Foreskin keratinocyte (primary cell): ENCODE measurements at places on chromosomes 3 and 15. TPM values are rescaled to one million over a fixed set of nuclear protein-coding genes. Genes with fewer than 3 reads are reported as not detected.
A peak's percentile ranks its signal among the peaks of the same experiment; 100 is the strongest.

PRR23C gene
- not detected in 2 replicates for total RNA-seq

CORO2B gene
- 0.46 and 0.68 TPM in 2 replicates for total RNA-seq

PIK3R4 gene
- total RNA-seq: 36.7 and 37.6 TPM in 2 replicates

BNC1 gene
- 140 and 167 TPM in 2 replicates for total RNA-seq

COL8A1 gene
- total RNA-seq: 33.9 and 211 TPM in 2 replicates

CLEC3B gene
- not detected in 2 replicates for total RNA-seq

WDR53 gene
- 13.5 and 16.5 TPM in 2 replicates for total RNA-seq

LEO1 gene
- 33.3 and 38.3 TPM in 2 replicates for total RNA-seq

GALNT15 gene
- not detected in 2 replicates for total RNA-seq

CHDH gene
- 0.03 and 0.07 TPM in 2 replicates for total RNA-seq

TNFSF10 gene
- 8.5 and 16.7 TPM in 2 replicates for total RNA-seq

GPR27 gene
- 0.20 and 0.32 TPM in 2 replicates for total RNA-seq

PCLAF gene
- 61.1 and 64.4 TPM in 2 replicates for total RNA-seq

GRCh38 chr3:141366285-141367037, 1.8 kb upstream of the ZBTB38 start:
- DNase-seq: peak; percentile 92

DNA sequence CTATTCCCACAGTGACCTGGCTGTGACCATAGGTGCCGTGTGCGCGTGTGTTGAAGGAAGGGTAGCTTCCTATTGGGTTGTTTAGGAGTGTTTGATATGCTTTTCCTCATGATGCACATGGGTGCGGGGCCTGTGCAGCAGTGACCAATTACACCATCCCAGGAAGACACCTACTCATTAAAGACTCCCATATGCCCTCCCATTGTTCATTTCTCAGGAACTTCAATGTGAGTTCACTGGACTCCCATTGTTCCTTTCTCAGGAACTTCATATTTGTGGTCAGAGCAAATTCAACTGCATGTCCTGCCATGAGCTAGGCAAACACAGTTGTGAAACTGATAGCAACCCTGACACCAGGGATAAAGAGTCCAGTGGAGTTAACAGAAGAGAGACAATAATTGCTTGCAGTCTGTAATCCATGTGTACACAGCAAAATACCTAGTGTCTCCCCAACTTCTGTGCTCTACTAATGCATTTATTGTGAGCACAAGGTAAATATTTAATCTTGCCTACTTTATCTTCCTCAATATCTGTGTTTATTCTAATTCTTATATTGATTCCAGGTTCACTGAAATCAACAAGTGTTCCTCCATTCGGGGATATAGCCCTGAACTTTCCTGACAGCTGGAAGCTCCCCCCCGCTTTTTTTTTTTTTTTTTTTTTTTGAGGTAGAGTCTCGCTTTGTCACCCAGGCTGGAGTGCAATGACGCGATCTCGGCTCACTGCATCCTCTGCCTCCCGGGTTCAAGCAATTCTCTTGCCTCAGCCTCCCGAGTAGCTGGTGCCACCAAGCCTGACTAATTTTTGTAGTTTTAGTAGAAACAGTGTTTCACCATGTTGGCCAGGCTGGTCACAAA, 57.5 kb upstream of the GCNT3 start:
- peak; percentile 91 for DNase-seq

- DNase-seq: no peak
Measured at GRCh38 chr3:66378256-66378655, 122.6 kb downstream of the LRIG1 start.

- DNase-seq: peak; percentile 93
Measured at GRCh38 chr3:159829539-159830227, 159.0 kb upstream of the IL12A start.

GRCh38 chr3:877001-877400, 215.8 kb upstream of the CNTN6 start:
- no peak for DNase-seq

- DNase-seq: no peak
Measured at GRCh38 chr3:17847156-17847555, 104.7 kb upstream of the TBC1D5 start.

DNA sequence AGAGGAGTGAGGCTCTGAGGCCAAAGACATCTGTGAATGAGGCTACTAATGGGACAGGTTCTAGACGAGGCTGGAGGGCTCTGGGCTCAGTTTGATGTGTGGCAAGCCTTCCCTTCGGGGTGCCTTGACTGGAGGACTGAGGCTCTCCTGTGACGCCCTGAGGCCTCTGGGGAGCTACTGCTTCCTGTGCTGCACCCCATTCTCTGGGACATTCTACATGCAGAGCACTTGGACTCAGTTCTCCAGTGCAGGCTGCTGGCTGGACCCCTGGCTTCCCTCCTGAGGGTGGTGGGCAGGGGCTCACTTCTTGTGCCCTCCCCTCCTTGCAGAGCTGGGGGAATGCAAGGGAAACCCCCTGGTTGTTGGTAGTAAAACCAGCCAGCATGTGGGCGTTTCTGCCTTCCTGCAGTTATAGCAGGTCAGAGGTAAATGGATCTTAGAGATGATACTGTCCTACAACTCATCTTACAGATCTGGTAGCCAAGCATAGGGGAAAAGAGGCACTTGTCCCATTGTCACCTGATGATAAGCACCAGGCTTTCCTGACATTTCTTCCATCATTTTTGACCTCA, 133.3 kb downstream of the CHDH start:
- DNase-seq: no peak

- no peak for DNase-seq
Measured at GRCh38 chr3:147838652-147839051, 429.5 kb downstream of the ZIC1 start.

DNA sequence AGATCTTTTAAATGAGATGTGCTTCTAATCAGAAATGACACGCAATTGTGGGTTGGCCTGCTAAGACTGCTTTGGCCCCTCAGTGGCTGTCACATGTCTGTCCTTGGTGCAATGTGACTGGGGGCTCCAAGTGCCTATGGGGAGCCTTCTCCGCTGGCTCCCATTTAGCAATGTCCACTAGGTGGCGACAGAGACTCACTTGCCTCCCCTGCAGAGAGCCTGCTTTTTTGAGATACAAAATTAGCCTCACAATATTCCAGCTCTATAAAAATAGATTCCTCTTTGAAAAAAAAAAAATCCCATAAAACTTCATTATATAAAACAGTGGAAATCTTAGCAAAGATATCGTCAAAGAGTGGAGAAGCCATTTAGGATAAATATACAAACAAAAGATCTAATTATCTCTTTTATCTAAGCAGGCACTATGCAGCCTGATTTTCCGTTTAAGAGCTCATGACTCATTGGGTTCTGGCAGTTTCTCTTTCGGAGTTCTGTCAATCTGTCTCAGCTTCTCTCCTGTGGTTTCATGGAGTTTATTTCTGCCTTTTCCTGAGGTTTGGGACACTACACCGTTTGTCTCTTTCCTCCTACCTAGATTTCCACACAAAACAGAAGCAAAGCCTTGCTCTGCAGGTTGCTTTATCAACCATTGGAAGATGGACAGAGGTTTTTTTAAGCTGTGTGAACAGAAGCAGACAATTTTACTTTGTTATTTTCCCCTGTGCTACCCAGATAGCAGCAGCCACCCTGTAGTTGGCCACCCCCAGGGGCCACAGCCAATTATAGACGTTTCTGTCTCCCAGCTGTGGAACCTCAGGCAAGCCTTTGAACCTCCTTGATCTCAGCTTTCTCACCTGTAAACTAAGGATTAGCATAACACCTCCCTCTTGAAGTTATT, 68.4 kb upstream of the TNFAIP8L3 start:
- peak; percentile 46 for DNase-seq

- peak; percentile 40 for DNase-seq
Measured at GRCh38 chr3:183122257-183122932, 23.1 kb upstream of the MCCC1 start.

DNA sequence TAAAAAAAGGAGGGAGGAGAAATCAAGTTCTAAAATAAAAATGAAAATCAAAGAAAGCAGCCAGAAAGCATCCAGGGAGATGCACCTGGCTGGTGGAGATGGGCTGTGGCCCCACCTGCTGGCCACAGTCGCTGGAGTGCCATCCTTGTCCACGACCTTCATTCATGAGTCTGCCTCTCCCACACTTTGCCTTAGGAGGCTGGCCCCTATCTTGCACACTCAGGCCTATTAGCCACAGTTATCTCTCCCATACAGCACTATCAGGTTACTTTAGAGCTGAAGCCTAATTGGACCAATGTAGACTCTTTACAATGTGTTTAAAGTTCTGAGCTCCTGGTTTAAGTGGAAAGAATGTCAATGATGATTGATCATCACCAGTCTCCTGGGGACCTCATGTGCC, 392.0 kb upstream of the RORA start:
- DNase-seq: peak; percentile 11

DNA sequence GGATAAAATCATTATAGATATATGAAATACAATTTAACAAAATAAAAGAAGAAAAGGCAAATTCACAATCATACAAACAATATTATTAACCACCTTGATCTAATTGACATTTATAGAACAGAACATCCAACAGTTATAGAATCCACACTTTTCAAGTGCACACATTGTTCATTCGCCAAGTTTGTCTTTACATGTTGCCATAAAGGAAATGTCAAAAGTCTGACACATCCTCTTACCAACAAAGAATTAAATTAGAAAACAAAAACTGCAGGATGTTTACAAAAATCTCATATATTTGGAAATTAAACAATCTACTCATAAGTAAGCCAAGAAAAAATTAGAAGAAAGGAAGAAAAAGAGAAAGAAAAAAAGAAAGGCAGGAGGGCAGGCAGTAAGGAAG, 909.2 kb upstream of the EPHA6 start:
- DNase-seq: peak; percentile 15

DNA sequence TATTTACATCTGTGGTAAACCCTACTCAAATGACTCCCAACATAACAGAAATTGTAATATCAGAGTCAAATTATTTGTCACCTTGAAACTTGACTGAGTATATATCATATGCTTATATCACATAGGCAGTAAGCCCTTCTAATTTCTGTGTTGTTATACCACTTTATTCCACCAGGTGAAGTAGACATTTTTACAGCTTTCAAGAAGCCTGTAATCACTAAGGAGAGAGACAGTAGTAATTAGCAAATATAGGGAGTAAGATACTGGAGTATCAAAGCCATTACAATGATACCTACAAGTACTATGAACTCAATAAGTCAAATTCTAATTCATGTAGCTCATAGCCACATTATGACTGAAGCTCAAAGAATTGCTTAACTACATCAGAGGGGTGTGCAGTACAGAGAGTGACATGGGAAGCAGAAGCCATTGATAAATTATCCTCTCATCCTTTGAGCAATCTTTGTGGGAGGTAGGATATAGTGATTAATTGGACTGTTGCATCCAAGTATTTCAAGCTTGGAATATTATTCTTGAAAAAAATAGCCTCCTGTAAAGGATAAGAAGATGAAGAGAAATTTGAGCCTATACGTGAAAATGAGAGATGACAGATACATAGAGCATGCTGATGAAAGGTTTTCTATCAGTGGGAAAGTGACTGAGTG, 1005.9 kb downstream of the ZPLD1 start:
- no peak for DNase-seq

- no peak for DNase-seq
Measured at GRCh38 chr3:148854061-148854460, 11.0 kb upstream of the CPA3 start.

GRCh38 chr3:171123915-171124314, 97.4 kb upstream of the SLC2A2 start:
- DNase-seq: no peak

- DNase-seq: no peak
Measured at GRCh38 chr3:52763466-52763865, 7.3 kb downstream of the NEK4 start.

GRCh38 chr15:99976811-99977271, 243.6 kb upstream of the LYSMD4 start:
- DNase-seq: peak; percentile 88

GRCh38 chr15:68334661-68335124, 57.1 kb downstream of the FEM1B start:
- no peak for DNase-seq

GRCh38 chr15:63553388-63553791, 43.8 kb upstream of the FBXL22 start:
- DNase-seq: peak; percentile 73

- DNase-seq: no peak
Measured at GRCh38 chr3:10373686-10374261, 52.9 kb upstream of the SEC13 start.

GRCh38 chr3:187745201-187746058, at the start of gene BCL6:
Gene BCL6, minus strand, starts transcription at chr3:187745468. Its CDS starts 11,775 bp downstream, at chr3:187733693.
- DNase-seq: peak; percentile 98

- no peak for DNase-seq
Measured at GRCh38 chr15:23647001-23647295, 719 bp downstream of the MAGEL2 start.

DNA sequence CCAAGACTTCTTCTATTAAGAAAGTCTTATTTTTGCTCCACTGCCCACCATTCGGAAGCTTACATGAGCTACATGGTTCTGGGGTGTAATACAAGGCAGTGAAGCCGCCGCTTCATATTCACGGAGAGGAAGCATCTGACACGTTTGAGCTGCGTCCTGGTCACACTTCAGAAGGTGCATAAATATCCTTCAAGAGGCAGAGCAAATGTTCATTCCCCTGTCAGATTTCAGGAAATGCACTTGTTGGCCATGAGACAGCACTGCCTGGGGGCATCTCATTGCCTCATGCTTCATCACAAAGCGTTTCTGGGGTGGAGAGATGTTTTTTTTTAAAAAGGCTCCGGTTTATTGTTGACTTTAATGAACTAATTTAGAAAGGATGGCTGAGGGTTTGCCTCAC, 119.9 kb downstream of the CADPS start:
- peak; percentile 80 for DNase-seq

GRCh38 chr3:13006216-13006990, 66.8 kb downstream of the IQSEC1 start:
- no peak for DNase-seq

GRCh38 chr15:36951731-36952247, 148.6 kb downstream of the MEIS2 start:
- peak; percentile 79 for DNase-seq

DNA sequence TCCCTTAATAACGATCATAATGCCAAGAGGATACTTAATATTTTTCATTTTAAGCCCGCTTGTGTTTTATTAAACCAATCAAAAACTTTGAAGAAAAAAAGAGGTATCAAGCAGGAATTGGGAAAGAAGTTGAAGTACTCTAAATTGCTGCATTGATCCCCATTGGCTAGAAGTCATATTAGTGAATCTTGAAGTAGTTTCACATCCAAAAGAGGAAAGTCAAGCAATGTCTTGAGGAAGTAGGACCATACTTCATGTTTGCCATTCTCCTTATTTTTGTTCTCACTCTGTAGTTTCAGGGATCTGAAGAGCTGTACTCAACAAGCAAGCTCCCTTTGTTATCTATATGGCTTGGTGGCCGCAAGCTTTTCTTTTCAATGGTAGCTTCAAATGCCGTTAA, 2.2 kb downstream of the SCAANT1 start:
- no peak for DNase-seq

DNA sequence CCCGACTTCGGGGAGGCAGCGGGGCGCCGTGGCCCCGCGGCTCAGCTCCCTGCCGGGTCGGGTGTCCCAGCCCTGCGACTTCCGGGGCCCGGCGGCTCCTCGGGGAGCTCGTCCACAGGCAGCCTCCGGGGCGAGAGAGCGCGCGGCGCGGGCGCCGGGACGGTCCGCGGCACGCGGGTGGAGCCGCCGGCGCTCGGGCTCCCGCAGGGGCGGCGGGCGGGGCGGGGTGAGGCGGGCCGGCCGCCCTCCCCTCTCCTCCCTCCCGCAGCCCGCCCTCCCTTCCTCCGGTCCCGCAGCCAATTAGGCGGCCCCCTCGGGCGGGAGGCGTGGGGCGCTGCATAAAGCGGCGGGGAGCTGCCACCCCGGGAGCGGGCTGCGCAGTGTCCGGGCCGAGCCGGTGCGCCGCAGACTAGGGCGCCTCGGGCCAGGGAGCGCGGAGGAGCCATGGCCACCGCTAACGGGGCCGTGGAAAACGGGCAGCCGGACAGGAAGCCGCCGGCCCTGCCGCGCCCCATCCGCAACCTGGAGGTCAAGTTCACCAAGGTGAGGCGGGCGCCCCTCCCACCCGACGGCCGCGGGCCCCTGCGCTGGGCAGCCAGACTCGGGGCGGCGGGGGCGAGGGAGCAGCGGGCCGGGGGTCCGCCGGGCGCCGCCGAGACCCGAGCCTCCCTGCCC, at the start of gene ALDH1A3:
Gene ALDH1A3, plus strand, starts transcription at position 368 of the 675 bp plus-strand sequence. Its CDS starts 77 bp downstream, at position 445.
- no peak for DNase-seq
